Ovary (tissue), 10 donors: ENCODE measurements at places on chromosomes 2 and 18. TPM values are rescaled to one million over a fixed set of nuclear protein-coding genes. Genes with fewer than 3 reads are reported as not detected.

Gene EPB41L3
- total RNA-seq: 24.4 TPM

Gene ALK
- 0.07 TPM for total RNA-seq

Gene GCKR
- total RNA-seq: 5.4 TPM

Gene ACYP2
- 18.5 TPM for total RNA-seq

DNA sequence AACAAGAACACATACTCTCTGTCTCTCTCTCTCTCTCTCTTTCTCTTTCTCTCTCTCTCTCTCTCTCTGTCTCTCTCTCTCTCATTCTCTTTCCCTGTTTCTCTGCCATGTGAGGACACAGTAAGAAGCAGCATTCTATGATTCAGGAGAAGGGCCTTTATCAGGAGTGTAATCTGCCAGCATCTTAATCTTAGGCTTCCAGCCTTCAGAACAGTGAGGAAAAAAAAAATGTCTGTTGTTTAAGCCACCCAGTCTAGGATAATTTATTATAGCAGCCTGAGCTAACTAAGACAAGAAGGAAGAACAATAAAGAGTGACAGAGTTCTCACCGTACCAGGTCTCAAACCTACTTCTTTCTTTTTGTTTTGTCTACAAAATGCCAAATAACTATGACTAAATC lies 399.4 kb downstream of the SOCS6 start:
- no peaks in the 10 kb centered on the region for H3K27me3 ChIP-seq
- H3K27ac ChIP-seq: no peak overlapping the region
- H3K4me1 ChIP-seq: no peaks in the 10 kb centered on the region
- no peak overlapping the region for H3K4me3 ChIP-seq

DNA sequence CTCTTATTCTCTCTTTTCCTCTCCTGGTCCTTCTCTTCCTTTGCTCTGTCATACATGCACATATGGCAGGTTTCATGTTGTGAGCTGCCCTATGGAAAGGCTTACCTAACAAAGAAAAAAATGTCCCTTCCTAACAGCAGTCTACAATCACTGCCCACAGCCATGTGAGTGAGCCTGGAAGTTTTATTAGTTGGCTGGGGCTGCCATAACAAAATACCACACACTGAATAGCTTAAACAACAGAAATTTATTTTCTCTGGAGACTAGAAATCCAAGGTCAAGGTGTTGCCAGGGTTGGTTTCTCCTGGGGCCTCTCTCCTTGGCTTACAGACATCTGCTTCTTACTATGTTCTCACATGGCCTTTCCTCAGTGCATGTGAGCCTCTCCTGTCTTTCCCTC lies 142.1 kb downstream of the TRIB2 start:
- no peaks in the 10 kb centered on the region for H3K36me3 ChIP-seq
- no peaks in the 10 kb centered on the region for H3K4me1 ChIP-seq
- H3K27me3 ChIP-seq: no peaks in the 10 kb centered on the region
- no peak overlapping the region for H3K27ac ChIP-seq
- H3K4me3 ChIP-seq: no peak overlapping the region

GRCh38 chr18:3612315-3612714 lies 162.3 kb downstream of the TGIF1 start:
- no peaks in the 10 kb centered on the region for H3K27me3 ChIP-seq
- no peak for DNase-seq
- H3K4me3 ChIP-seq: no peak overlapping the region
- no peak overlapping the region for H3K27ac ChIP-seq
- H3K4me1 ChIP-seq: no peaks in the 10 kb centered on the region

DNA sequence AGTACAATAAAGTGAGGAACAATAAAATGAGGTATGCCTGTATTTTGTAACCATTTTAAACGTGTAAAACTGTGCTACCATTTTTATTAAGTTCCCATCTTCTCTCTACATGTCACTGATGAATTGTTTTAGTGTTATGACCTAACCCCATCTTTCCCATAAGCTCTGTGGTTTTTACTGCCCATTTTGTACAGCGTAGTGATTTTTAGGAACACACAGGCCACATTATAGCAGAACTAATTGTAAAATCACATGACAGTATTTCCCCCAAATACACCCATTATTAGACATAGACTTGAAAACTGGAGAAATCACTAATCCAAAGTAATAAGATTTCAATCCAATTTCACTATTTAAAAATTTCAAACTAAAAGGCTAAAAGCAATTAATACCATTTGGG lies 130.7 kb downstream of the TMEM247 start:
- no peaks in the 10 kb centered on the region for H3K36me3 ChIP-seq
- H3K4me1 ChIP-seq: no peaks in the 10 kb centered on the region
- no peak overlapping the region for H3K27ac ChIP-seq
- H3K27me3 ChIP-seq: no peaks in the 10 kb centered on the region
- no peak for DNase-seq
- no peak overlapping the region for H3K4me3 ChIP-seq

DNA sequence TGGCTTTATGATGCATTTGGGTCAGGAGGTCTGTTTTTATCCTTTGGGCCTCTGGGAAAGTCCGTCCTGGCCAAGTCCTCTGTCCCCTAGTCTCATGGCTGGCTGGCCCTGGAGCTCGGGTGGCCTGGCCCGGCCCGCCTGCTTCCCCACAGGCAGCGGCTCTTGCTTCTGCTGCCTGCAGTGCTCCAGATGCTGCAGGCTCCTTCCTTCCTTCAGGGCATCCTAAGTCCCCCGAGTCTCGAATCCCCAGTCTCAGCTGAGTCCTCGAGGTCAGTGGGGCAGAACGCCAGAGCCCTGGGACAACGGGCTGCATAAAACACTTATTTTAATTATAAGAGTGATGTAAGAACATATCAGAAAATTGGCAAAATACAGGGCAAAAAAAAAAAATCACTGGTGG lies 71.2 kb downstream of the HPCAL1 start:
- peaks cover 4% of the 10 kb centered on the region for H3K4me1 ChIP-seq
- no peaks in the 10 kb centered on the region for H3K27me3 ChIP-seq
- H3K36me3 ChIP-seq: no peaks in the 10 kb centered on the region
- no peak for DNase-seq
- no peak overlapping the region for H3K4me3 ChIP-seq
- H3K27ac ChIP-seq: no peak overlapping the region

DNA sequence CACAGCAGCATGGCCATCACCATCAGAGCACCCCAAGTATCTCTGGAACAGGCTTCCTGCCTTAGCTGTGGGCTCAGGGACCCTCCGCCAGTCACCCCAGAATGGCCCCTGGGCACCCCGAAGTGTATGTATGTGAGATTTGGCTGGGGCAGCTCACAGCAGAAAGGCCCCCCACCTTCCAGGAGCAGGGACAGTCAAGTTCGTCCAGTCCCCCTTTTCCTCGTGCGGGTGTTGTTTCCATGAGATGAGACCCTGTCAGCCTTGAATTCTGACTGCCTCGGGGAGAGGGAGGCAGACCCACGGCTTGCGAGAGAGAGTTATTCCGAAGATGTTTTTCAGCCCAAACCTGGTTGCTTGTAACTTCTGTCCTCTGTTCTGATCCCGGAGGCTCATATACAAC lies 290.9 kb upstream of the HDAC4 start:
- no peak for DNase-seq
- no peak overlapping the region for H3K4me3 ChIP-seq
- H3K27ac ChIP-seq: no peak overlapping the region

GRCh38 chr2:222301053-222301795 lies 2.4 kb upstream of the PAX3 start:
- no peak overlapping the region for H3K4me3 ChIP-seq
- no peak overlapping the region for H3K27ac ChIP-seq
- H3K27me3 ChIP-seq: peaks cover 7% of the 10 kb centered on the region
- DNase-seq: no peak
- peaks cover 2% of the 10 kb centered on the region for H3K4me1 ChIP-seq

DNA sequence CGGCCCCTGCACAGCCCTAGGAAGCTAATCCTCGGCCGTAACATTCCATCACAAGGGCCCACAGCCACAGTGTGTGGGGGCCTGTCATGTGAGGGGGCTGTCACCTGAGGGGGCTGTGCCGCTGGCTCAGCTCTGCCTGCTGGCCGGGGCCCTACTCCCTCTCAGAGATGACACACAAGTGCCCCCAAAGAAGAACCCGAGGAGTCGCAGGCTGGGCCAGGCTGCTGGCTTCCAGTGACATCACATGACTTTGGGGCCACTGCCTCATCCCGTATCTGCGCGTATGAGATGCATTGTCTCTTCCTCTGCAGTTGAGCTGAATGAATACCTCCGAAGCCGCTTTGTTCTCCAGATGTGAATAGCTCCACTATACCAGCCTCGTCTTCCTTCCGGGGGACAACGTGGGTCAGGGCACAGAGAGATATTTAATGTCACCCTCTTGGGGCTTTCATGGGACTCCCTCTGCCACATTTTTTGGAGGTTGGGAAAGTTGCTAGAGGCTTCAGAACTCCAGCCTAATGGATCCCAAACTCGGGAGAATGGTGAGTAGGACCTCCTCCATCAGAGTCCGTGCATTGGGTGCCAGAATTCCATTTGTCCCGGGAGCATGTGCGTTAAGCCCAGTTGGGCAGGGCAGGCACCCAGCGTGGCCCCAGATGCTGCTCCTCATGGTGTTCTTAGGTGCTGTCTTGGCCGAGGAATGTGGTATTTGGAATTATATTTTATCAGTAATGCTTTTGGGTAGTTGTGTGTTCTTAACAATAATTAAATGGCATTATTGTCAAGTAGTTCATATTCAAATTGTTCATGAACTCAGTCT lies at the start of gene CNDP1:
Gene CNDP1, plus strand, starts transcription at position 351 of the 820 bp plus-strand sequence. Its CDS starts 168 bp downstream, at position 519.
- H3K4me3 ChIP-seq: no peak within 1 kb of the TSS
- no peak within 1 kb of the TSS for H3K27ac ChIP-seq
- H3K36me3 ChIP-seq: no peaks in the 10 kb centered on the region
- DNase-seq: no peak
- no peaks in the 10 kb centered on the region for H3K27me3 ChIP-seq
- no peaks in the 10 kb centered on the region for H3K4me1 ChIP-seq

DNA sequence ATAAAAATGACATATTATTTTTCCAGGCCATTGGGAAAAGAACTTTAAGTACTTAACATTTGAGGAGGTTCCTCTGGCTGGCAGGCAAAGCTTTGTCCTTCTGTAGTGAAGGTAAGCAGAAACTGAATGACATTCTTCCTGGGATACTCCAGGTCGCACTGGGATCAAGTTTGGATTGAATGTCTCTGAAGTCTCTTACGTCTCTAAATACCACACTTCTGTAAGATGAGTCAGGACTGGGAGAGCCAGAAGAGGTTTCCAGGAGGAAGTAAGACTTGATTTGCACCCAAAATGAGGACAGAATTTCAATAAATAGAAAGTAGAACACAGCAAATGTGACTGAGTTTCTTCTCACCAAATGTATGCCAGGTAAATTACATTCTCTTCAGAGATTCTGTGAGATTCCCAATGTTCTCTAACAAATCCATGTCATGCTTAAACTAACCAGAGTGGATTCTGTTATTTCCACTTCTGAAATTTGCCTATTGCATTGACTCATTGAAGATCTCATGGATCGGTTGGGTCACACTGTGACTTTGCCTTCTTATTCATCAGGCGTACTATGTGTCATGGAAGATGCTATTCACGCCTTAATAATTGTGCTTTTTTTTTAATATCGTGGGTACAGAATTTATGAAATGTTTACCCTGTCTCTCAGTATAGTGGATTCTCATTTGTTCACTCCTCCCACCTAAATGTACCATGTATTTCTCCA lies 25.5 kb upstream of the VIT start:
- DNase-seq: no peak
- no peaks in the 10 kb centered on the region for H3K27me3 ChIP-seq
- H3K4me1 ChIP-seq: no peaks in the 10 kb centered on the region
- no peak overlapping the region for H3K27ac ChIP-seq
- no peak overlapping the region for H3K4me3 ChIP-seq

GRCh38 chr2:96129528-96130120 lies 8.7 kb downstream of the ASTL start:
- H3K4me3 ChIP-seq: no peak overlapping the region
- no peak for DNase-seq
- no peaks in the 10 kb centered on the region for H3K36me3 ChIP-seq
- no peak overlapping the region for H3K27ac ChIP-seq

DNA sequence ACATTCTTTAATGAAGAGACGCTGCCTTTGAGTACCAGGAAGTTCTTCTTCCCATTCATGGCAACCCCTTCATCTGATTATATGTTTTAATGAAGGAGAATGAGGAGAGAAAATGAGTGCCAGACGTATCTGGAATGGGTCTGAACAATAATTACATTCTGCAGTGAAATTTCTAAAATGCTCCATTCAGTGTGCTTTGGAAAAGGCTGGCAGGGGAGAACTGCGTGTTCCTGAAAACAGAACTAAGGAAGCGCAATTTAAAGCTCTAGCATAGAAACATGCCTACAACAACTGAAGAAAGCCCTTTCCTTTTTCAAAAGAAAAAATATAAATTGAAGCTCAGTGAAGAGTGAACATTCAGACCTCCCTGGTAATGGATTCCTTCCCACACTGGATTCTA lies 58.8 kb downstream of the BOD1L2 start:
- H3K27ac ChIP-seq: no peak overlapping the region
- no peaks in the 10 kb centered on the region for H3K4me1 ChIP-seq
- DNase-seq: no peak
- no peaks in the 10 kb centered on the region for H3K27me3 ChIP-seq

DNA sequence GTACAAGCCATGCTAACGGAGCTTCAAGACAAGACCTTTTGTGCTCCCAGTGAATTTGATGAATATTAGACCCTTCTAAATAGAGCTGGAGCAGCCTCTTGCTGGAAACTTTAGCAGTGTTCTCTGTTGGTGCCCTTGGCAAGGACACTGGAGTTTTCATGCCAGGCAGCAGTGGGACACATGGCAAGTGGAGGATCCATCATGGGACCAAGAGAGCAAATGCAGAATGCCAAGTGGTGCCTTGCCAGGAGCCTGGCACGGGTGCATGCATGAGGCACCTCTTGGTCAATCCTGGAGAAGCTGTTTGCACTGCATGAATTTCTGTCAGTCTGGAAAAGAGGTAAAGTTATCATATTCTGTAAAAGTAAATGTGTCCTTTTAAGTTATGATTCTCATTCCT lies 59.1 kb downstream of the NETO1 start:
- H3K27me3 ChIP-seq: no peaks in the 10 kb centered on the region
- no peaks in the 10 kb centered on the region for H3K4me1 ChIP-seq
- H3K36me3 ChIP-seq: no peaks in the 10 kb centered on the region

- no peak overlapping the region for H3K27ac ChIP-seq
- no peaks in the 10 kb centered on the region for H3K27me3 ChIP-seq
- no peak overlapping the region for H3K4me3 ChIP-seq
- no peak for DNase-seq
- peaks cover 5% of the 10 kb centered on the region for H3K4me1 ChIP-seq
These were observed 31.8 kb downstream of the CRIM1 start for GRCh38 chr2:36387258-36387916.

DNA sequence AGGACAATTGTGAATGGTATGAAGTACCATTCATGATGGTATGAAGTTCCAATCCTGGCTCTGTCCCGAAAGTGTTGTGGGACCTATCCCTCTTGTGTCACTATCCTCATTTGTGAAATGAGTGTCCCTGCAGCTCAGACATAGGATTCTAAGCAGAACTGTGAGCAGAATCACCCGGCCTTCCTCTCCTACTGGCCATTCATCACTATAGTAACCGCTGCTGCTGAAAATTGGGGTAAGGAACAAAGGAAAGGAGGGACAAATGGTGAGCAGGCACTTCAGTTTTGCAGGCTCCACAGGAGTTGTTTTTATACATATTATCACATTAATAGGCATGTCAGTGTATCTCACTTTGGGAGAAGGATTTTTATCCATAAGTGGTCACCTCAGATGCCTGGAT lies 27.4 kb downstream of the SMYD1 start:
- no peak overlapping the region for H3K27ac ChIP-seq
- no peaks in the 10 kb centered on the region for H3K27me3 ChIP-seq
- H3K36me3 ChIP-seq: no peaks in the 10 kb centered on the region
- no peak for DNase-seq
- H3K4me1 ChIP-seq: no peaks in the 10 kb centered on the region
